ENCODE measurements at places on chromosomes 16 and 17. TPM values are rescaled to one million over a fixed set of nuclear protein-coding genes. Genes with fewer than 3 reads are reported as not detected.

The UNKL gene
- total RNA-seq, result 28.5 TPM

The SLC6A2 gene
- 0.64 TPM for total RNA-seq

The SKAP1 gene
- total RNA-seq, result 7.5 TPM

The STX1B gene
- total RNA-seq, result 2.6 TPM

The RTN4RL1 gene
- total RNA-seq, result 14.1 TPM

The OR1A1 gene
- total RNA-seq, result not detected

The CCL18 gene
- 116 TPM for total RNA-seq

The PAM16 gene
- total RNA-seq, result 24.9 TPM

The SNX20 gene
- total RNA-seq, result 2.7 TPM

The GRIN2A gene
- total RNA-seq, result 0.29 TPM

The LRRC45 gene
- 14.7 TPM for total RNA-seq

The CA7 gene
- not detected for total RNA-seq

The CEP295NL gene
- 2.6 TPM for total RNA-seq

The MMP28 gene
- total RNA-seq, result 12.3 TPM

The METTL26 gene
- 108 TPM for total RNA-seq

The PRAC2 gene
- total RNA-seq, result not detected

The MYH13 gene
- not detected for total RNA-seq

The SPN gene
- total RNA-seq, result 1.4 TPM

The ICAM2 gene
- 26.1 TPM for total RNA-seq

The CLEC18C gene
- 0.15 TPM for total RNA-seq

The KRT12 gene
- total RNA-seq, result not detected

The GNGT2 gene
- total RNA-seq, result not detected

The TUBB3 gene
- 2.9 TPM for total RNA-seq

The OR1A2 gene
- not detected for total RNA-seq

The TEX19 gene
- not detected for total RNA-seq

The CBFA2T3 gene
- total RNA-seq, result 0.88 TPM

The MYOCD gene
- 2.6 TPM for total RNA-seq

The MYH11 gene
- total RNA-seq, result 11.7 TPM

The CAMKK1 gene
- 7.8 TPM for total RNA-seq

The CDRT15L2 gene
- total RNA-seq, result not detected

The VMO1 gene
- total RNA-seq, result 2.6 TPM

The QPRT gene
- 13.3 TPM for total RNA-seq

The CES5A gene
- total RNA-seq, result not detected

The SHCBP1 gene
- 0.33 TPM for total RNA-seq

Data from breast epithelium (tissue), 4 donors.